ENCODE measurements at places on chromosomes 16 and 17. TPM values are rescaled to one million over a fixed set of nuclear protein-coding genes. Genes with fewer than 3 reads are reported as not detected.

GRCh38 chr17:33750943-33751701 lies 458.0 kb upstream of the ASIC2 start:
- no peak for DNase-seq

DNA sequence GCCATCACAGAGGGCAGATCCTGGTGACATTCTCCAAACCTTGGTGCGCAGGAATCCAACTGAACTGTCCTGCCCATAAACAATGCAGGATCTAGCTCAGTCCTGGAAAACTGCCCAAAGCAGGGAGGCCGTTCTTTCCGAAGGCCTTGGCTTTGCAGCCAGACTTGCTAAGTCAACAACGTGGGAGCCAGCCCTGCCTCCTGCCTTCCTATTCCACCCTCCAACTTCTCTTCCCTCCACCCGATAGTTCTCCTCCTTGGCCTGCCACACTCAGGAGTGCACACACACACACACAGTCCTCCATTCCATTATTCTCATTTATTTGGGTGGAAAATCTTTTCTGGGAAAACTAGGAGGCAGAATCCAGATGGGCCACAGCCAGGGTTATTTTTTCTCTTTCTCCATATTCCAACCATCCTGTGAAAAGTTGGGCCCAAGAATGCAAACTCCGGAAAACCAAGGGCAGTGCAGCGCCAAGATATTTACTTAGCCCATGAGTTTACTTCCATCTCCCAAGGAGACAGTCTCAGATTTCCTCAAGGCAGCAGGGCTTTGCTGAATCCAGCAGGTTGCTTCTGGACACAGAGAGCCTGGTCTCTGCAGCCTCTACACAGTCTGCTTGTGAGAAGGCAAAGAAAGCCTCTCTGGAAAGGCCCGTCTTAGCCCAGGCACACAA lies 15.8 kb downstream of the COPRS start:
- no peak for DNase-seq

DNA sequence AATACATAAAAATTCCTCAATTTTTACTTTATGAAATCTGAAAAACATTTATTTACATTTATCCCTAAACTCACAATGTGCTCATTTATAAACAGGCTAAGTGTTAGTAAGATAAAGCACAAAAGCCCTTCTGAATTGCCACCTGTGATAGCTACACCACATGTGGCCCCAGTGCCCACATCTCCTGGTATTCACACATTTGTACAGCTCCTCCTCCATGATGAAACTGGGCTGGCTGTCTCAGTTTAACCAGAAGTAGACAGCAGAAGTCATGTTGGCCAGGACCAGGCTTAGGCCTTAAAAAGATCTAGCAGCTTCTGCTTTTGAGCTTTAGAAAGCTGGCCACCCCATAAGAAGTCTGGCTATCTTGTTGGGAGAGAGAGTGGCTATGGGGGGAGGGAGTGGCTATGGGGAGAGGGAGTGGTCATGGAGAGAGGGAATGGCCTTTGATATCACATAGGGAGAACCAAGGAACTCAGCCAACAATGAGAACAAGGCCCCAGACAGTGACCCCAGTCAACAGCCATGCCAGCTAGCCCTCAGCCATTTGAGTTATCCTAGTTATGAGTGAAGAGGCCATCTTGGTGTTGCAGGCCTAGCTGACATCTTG lies 47.4 kb downstream of the CEP95 start:
- DNase-seq = no peak

The IRF8 gene
- 8.8 TPM for total RNA-seq

- DNase-seq = no peak
Measured at GRCh38 chr17:75498726-75499213, 16.6 kb downstream of the CASKIN2 start.

DNA sequence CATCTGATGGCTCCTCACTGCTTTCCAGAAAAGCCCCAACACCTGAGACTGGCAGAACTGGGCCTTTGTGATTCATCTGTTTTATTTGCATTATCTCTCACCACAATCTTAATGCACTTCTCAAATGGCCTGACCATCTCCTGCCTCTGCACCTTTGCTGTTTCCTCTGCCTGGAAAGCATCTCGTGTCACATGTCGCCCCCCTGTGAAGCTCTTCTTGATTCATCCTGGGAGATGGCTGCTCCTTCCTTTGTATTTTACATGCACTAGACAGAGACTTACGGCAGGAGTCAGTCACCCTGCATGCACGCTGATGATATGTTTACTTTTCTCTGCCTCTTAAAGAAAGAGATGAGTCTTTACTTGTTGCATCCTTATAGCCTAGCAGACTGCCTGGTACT lies 30.0 kb downstream of the HNF1B start:
- DNase-seq = no peak

GRCh38 chr17:47948706-47949196 lies 7.4 kb downstream of the PNPO start:
- no peak for DNase-seq

All from esophagus squamous epithelium (tissue), 5 donors.